Fibroblast of pulmonary artery (primary cell): ENCODE measurements at places on chromosomes 2 and 18.
A peak's percentile ranks its signal among the peaks of the same experiment; 100 is the strongest.

GRCh38 chr2:123002660-123003248, 1022.3 kb upstream of the CNTNAP5 start:
- no peak for DNase-seq

GRCh38 chr2:142741764-142742269, 135.6 kb upstream of the KYNU start:
- DNase-seq: no peak

- peak; percentile 65 for DNase-seq
Measured at GRCh38 chr2:16615687-16616615, 49.7 kb downstream of the CYRIA start.

GRCh38 chr2:24345937-24346336, 14.4 kb downstream of the ITSN2 start:
- no peak for DNase-seq

DNA sequence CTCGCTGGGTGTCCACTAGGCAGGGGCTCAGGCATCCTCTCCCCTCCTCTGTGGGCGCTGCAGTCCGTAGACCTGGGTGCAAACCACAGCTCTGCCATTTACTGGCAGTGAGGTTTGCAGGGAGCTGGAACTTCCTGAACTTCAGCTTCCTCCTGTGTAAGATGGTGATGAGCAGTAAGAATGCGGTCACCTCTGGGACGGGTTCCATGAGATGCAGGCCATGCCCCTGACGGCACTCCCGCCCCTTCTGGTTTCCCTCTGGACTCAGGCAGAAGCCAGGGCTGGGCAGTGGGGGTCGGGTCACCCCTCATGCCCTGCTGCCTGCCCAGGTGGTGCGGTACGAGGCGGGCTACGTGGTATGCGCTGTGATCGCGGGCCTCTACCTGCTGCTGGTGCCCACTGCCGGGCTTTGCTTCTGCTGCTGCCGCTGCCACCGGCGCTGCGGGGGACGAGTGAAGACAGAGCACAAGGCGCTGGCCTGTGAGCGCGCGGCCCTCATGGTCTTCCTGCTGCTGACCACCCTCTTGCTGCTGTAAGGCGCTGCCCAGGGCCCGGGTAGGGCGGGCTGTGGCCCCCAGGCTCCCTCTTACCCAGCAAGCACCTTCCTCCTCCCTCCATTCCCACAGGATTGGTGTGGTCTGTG, 1.5 kb downstream of the PROM2 start:
- DNase-seq: no peak

DNA sequence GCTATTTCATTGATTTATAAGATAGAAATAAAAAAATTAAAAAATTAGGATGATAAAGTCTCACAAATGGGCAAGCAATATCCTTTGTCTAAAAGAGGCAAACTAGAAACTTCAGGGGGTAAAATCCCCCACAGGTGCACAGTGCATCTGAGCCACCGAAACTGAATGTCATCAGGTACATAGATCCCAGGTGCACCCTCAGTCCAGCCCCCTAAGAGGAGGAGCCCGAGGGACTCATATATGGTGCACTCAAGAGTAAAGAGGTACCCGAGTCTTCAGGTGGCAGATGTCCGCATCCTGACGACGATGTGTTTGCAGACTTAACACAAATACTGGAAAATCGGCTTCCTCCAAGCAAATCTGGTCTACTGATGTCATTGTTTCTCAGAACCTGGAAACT, 11.3 kb downstream of the QPCT start:
- no peak for DNase-seq

- no peak for DNase-seq
Measured at GRCh38 chr18:40738321-40738880, 1216.6 kb upstream of the PIK3C3 start.

DNA sequence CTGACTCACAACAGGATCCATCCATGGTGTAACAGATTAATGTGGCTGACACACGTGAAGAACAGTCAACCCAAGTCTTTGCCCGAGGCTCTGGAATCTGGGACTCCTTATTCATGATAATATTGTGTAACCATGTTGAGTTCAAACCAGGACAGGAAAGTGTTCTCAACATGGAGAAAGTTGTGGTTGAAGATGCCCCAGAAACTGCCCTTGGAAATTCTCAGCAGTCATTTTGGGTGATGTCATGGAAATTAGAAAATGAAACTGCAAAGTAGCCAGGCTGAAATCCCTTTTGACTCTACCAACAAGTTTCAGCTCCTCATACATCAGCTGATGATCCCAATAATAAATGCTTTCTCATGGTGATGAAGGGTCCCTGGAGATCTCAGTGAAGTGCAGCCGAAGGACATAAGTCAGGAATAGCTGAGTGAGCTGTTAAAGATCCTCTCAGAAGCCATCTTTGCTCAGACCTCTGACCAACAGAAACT, 307.7 kb downstream of the TNS1 start:
- peak; percentile 82 for DNase-seq

GRCh38 chr2:224772494-224772893, 56.3 kb upstream of the CCDC195 start:
- no peak for DNase-seq

GRCh38 chr2:181255651-181256050, 201.5 kb upstream of the ITGA4 start:
- no peak for DNase-seq

DNA sequence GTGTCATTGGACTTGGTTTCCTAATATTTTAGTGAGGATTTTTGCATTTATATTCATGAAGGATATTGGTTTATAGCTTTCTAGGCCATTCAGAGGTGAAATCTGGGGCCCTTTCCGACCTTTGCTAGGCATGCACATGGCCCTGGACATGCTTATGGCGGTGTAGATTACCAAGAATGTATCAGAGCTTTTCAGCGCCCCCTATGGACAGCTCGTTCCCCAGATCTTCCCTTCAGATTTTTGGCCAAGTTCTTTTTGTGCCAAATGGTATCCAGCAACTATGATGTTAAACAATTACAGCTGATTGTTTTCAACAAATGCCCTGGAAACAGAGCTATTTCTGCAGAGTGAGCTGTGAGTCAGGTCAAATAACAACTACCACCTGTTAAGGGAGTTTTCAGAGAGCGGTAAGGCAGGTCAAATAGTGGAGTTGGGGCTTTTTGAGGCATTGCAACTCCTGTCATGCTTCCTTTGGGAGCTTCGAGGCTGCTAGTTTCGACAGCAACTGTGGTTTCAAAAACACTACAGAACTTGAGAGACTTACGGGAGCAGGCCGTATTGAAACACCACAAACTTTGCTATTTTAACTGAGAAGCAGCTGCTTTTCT, 188.3 kb downstream of the ZNF516 start:
- DNase-seq: no peak

DNA sequence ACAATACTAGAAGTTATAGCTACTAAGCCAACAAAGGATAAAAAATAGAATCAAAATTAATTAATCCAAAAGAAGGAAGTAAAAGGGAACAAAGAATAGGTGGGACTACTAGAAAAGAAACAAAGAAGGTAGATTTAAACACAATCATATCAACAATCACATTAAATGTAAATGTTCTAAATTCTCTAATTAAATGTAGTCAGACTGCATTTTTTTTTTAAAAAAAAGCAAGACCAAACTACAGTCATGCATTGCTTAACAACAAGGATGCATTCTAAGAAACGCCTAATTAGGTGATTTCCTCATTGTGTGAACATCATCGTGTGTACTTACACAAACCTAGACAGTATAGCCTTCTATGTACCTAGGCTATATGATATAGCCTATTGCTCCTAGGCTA, 59.7 kb upstream of the ADAM23 start:
- DNase-seq: no peak

GRCh38 chr2:21175895-21176646, 52.3 kb downstream of the TDRD15 start:
- peak; percentile 1 for DNase-seq

DNA sequence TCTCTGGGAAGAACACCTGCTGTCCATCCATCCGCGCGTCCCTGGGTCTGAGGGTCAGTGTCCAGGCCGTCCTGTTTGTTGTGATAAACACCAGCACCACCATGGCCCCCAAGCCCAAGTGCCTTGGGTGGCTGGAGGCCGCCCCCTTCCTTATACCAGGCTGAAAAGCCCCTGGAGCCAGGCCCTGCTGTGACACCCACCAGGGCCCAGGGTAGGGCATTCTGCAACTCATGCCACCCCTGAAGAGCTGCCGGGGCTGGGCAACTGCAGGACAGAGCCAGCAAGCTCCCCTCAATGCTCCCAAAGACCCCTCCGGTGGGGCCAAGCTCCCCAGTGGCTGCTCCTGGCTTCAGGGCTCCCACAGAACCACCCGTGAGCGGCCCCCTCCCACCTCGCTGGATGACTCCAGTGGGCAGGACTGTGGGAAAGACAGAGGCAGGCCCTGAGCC, 31.9 kb upstream of the SNED1 start:
- no peak for DNase-seq

- DNase-seq: no peak
Measured at GRCh38 chr2:100888601-100889000, 68.7 kb downstream of the NPAS2 start.

DNA sequence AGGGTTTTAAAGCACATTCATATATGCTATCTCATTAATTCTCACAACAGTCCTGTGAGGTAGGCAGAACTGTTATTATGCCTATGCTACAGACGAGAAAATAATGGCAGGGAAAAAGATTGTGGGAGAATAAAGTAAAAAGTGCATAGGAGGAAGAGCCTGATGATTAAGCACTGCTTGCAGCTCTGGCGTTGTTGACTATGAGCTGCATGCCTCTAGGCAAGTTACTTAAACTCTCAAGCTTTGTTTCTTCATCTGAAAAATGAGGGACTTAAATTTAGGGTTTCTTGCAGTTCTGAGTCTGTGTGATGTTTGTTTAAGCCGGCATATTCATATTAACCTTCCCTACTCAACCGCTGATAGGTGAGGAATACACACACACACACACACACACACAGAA, 51.6 kb upstream of the RAPH1 start:
- DNase-seq: no peak

GRCh38 chr2:120514521-120514920, 168.6 kb downstream of the INHBB start:
- no peak for DNase-seq

- DNase-seq: peak; percentile 35
Measured at GRCh38 chr2:158740127-158740526, 55.0 kb upstream of the DAPL1 start.

DNA sequence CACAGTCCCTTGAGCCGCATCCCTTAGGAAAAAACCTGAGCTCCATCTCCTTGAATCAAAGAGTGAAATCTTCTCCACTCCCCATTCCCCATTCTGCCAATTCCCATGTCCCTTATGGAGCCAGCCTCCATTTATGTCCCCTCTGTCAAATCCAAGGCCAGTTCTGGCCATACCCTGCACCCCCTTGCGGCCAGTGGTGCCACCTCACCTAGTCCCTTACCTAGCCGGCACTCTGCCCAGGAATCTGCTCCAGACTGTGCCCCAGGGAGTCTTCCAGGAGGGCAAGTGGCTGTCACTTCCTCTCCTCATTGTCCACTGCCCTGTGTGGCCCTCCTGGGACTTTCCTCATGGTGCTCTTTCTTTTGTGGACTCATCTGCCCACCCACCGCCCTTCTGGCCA, 195.4 kb upstream of the RMP24 start:
- no peak for DNase-seq

DNA sequence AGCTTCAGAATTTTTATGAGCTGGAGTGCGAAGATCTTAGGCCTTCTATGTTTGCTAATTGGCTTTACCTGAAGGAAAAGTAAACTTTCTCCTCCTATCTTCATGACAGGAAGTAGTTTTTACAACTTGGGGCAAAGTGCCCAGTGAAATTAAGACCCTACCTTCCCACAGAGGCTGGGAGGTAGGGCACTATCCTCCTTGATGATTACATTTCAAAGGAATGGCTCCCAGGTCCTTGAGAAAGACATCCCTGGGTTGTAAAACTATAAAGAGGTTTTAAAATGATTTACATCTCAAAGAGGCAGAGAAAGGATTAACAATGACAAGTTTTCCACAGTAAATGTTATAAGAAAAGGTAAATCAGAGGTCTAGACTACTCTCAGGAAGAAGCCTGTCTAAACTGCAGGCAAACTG, 155.8 kb downstream of the CDH7 start:
- DNase-seq: no peak

- DNase-seq: no peak
Measured at GRCh38 chr2:117086943-117087250, 727.6 kb upstream of the DDX18 start.

GRCh38 chr2:92073036-92073814, 2798.0 kb upstream of the TEKT4 start:
- no peak for DNase-seq

GRCh38 chr2:197990356-197990755, 186.0 kb downstream of the PLCL1 start:
- DNase-seq: no peak

GRCh38 chr18:62862466-62862865, 147.1 kb downstream of the PHLPP1 start:
- DNase-seq: no peak

DNA sequence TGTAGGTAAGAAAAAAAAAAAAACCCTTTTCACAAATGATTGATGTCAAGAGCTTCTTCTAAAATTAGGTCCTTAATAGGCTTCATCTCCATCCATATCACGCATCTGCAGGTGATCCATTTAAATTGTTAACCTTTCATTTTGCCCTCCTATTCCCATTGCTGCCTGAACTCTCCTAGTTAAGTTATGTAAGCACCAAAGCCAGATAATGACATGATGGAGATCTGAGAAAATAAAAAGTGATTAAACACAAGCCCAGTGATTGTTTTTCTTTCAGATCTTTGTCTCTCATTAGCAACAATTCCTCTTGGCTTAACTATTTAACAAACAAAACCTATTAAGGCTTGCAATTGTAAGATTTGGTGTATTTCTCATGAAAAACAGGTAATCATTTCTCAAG, 20.0 kb downstream of the LANCL1 start:
- DNase-seq: no peak

GRCh38 chr2:217102956-217103355, 243.1 kb upstream of the TNP1 start:
- DNase-seq: no peak

GRCh38 chr2:174691201-174691779, 73.0 kb downstream of the CHRNA1 start:
- no peak for DNase-seq

- no peak for DNase-seq
Measured at GRCh38 chr2:160077912-160078810, 15.7 kb upstream of the PLA2R1 start.

GRCh38 chr18:23585007-23585871, 1.1 kb downstream of the NPC1 start:
- DNase-seq: no peak

DNA sequence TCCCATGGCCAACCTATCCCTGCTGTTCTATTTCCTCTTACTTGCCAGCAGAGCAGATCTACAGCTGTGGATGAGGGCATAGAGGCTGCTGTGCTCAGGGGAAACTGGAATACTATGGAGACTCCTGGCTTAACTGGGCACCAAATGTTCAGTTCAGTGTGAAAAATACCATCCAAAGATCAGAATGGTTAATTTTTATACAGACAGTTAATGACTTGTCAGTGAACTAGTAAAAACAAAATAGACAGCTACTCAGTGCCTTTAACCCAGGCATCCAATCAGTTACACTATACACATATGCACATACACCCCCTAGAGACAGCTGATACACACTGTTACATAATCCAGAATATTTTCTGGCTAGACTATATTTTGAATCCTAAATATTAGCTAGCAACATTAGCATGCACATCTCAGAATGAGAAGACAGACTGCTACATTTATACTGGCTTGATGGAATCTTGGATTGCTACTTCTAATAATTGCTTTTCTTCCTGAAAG, 59.1 kb upstream of the WIPF1 start:
- no peak for DNase-seq

GRCh38 chr18:63161761-63162195, 157.8 kb downstream of the BCL2 start:
- peak; percentile 94 for DNase-seq

GRCh38 chr2:85111819-85112281, 21.3 kb upstream of the TCF7L1 start:
- DNase-seq: no peak
